Muscle of arm (tissue), 14 donors: ENCODE measurements at places on chromosomes 4 and X.
A peak's percentile ranks its signal among the peaks of the same experiment; 100 is the strongest.

GRCh38 chrX:118528071-118528737 lies 32.6 kb downstream of the DOCK11 start:
- no peak for DNase-seq

- DNase-seq, result no peak
These were observed 10.5 kb downstream of the ARL13A start for GRCh38 chrX:100979881-100980607.

- DNase-seq, result no peak
These were observed 73.9 kb downstream of the FAT4 start for GRCh38 chr4:125388613-125389012.

GRCh38 chrX:96883608-96884007 lies at the start of gene RPA4:
TSS of gene RPA4 (plus strand) at chrX:96883908. CDS start at chrX:96884311, 403 bp downstream.
- DNase-seq, result no peak

DNA sequence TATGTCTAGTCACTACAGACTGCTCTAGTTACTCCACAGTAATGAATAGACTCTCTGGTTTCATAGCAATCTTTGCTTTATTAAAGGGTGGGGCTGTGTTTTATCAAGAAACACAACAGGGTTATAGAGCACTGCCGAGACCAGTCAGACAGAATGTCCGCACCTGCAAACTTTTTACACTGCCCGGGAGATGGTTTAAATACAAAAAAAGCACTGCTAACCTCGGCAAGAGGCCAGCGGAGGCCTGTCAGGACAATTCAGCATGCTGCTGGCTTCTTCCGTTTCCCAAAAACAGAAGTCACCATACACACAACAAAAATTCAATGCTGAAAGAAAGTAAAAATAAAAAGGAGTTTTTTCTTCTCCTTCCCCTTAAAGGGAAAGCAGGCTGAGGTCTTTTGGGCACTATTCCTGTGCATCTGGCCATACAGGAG lies 67.4 kb downstream of the IRF2 start:
- DNase-seq, result peak; percentile 62

DNA sequence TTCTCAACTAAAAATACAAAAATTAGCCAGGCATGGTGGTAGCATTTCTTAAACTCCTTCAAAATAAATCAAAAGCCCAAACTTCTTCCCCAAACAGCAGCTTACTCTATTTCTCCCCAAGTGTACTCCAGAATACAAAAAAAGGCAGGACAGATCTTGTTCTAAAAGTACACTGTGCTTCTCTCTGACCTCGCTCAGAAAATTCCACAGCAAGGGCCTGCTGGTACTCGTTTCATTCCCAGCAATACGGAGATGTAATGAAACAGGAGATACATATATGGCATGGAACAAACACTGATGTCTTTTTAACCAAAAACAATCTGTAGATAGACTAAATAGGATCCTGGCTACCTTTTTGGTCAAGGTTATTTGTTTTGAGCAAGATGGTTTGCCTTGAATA lies 25.2 kb downstream of the MAP7D2 start:
- DNase-seq, result no peak

- no peak for DNase-seq
These were observed 1166.3 kb upstream of the PCDH7 start for GRCh38 chr4:29553846-29554245.

- DNase-seq, result peak; percentile 25
These were observed 1.3 kb upstream of the TET2 start for GRCh38 chr4:105145156-105145902.

- no peak for DNase-seq
These were observed 51.3 kb upstream of the FRMPD3 start for GRCh38 chrX:107398115-107398514.

DNA sequence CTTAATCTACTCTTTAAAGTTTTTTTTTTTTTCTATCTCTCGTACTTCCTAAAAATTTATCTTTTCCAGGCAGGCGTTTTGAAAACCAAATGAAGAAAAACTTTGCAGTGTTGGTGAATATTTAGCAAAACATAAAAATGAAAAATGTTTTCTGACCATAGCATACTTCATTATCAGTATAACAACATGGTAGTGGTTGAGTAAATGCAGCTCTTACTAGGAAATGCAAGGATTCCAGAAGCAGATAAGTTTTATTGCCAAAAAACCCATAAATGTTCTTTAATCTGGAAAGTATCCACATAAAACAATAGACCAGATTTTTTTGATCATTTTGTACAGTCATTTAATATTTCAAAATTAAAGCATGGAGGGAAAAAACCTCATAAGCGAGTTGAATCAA lies 136.9 kb upstream of the GUCY1A1 start:
- DNase-seq, result no peak

DNA sequence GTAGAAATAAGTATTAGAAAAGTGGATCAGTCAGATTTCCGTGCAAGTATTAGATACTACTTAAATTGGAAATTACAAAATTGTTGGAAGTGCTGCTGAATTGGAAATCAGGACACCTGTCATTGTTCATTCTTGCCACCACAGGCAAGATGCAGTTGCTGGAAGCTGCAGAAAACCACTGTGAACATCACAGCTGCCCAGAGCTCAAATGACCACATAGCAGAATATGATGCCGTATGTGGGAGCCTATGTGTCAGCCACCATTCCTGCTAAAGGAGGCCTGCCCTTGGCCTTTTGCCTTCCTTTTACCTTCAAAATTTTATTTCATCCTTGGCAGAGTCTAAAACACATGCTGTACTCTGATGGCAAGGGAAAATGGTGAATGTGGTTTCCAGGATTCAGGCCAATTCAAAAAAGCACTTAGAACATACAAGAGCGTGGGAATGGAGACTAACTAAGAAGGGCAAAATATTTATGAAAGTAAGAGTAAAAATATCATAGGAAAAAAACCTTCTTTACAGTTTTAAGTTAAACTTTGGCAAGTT lies 1005.5 kb upstream of the GRID2 start:
- no peak for DNase-seq

GRCh38 chrX:73215246-73215645 lies 595 bp upstream of the NAP1L2 start:
- DNase-seq, result no peak

DNA sequence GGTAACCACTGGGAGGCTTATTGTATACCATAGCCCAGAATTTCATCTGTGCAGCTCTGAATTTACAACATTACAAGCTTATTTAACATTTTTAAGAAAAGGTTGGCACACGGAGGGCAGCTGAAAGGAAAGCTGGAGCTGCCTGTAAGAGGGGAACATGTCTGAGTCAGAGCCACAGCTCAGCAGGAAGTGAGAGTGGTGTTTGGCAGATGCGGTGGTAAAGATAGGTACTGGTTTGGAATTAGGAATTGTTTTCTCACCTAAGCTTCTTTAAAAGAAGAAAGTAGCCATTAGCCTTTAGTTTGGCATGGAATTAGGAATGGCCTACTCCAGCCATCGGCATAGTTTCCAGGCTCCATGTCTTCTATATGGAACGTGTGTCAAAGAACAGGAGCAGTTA lies 172.5 kb upstream of the ANXA3 start:
- no peak for DNase-seq

- DNase-seq, result no peak
These were observed 33.0 kb downstream of the SNCA start for GRCh38 chr4:89803915-89804314.

DNA sequence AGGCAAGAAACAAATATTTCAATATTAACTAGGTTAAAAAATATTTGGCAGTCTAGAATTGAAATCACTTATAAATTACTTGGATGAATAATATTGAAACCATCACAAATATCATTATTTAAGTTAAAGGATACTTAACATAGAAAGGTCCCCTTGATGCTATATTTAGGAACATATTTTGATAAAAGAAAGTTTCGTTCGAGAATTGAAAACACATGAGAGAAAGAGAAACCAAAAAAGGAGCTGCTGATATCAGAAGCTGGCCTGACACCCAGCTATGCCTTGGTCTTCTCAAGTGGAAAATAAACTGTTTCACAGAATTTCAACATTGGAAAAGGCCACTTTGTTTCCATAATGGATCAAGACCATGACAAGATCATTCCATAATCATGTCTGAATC lies 762.4 kb downstream of the DMD start:
- no peak for DNase-seq

- no peak for DNase-seq
These were observed 30.7 kb downstream of the MSN start for GRCh38 chrX:65697915-65698796.

DNA sequence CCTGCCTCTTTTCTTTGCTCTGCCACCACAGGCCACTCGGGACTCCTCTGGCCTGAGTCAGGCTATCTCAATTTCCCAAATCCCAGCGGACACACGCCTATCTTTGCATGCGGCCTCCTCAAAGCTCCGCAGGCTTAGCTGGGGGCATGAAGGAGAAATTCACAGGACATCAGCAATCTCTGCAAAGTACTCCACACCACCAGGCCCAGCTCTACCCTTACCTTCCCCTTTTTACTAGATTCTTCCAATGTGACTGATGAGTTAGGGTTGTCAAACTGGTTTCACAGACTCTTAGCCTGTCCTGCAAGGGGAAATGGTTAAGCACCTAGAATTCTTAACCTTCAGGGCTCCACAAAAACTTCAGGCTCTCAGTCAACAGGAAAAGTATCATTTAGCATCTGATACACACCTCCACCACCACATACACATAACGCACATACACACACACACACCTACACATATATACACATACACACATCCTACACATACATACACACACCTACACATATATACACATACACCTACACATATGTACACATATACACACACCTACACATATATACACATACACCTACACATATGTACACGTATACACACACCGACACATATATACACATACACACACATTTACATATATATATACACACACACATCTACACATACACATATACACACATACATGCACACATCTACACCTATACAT lies 349.1 kb downstream of the ANK2 start:
- no peak for DNase-seq

DNA sequence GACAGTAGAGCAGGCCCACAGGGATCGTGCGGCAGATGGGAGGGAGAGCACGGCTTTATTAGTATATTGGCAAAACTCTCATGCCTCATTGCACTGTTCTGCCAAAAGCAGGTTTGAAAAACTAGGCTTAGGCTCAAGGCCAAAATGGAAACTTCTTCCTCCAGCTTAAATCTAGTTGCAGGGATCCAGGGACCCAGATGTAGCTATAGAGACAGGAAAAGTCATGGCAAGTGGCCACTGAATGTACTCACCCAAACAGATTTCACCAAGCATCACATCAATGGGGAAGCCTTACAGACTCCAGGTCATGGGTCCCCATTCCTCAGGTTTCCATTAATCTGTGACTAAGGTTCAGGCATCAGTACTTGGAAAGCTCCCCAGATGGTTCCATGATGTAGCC lies 149.2 kb downstream of the STK32B start:
- peak; percentile 36 for DNase-seq

DNA sequence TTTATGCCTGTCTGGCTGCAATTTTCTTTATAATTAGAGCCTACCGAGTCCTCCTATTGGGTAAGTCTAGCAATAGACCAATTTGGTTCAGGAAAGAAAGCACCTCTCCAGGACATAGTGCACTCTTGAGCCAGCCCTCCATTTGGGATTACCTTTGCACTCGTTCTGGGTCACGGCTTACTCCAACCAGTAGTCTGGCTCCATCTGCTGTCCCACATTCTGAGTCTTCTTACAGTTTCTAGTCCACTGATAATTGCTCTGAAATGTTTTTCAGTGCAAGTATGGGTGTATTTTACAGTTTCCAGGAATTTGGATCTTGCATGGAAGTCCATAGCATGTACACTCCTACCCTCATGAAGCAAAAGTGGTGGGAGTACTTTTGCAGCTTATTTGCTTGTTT lies 34.8 kb upstream of the USP51 start:
- DNase-seq, result no peak

DNA sequence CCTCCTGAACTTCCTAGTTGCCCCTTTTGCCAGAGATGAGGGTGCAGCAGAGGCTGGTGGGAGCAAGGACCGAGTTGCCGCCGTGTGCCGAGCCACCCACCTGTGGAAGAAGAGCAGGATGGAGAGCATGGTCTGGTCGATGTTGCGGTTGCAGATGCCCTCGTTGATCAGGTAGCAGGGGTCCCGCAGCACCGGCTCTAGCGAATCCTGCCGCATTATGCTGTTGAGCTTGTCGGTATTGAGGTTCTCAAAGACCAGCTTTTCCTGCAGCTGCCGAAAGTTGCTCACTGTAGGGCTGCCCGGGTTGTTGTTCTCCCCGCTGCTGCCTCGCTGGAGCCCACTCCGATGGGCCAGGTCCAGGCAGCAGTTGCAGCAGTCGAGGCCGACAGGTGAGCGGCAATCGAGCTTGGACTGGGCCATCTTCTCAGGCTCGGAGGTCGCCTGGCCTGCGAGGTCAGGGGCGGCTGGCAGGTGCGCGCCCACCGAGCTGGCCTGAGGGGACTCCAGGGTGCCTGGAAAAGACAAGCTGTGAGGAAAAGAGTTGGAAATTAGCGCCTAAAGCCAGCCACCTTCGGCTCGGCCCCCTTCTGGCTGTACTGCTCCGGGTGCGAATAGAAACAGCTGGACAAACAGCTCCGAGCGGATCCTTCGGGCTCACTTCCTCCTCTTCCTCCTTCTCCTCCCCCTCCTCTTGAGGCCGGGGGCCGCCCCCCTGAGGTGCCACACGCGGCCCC lies 420 bp downstream of the TSC22D3 start:
- no peak for DNase-seq

DNA sequence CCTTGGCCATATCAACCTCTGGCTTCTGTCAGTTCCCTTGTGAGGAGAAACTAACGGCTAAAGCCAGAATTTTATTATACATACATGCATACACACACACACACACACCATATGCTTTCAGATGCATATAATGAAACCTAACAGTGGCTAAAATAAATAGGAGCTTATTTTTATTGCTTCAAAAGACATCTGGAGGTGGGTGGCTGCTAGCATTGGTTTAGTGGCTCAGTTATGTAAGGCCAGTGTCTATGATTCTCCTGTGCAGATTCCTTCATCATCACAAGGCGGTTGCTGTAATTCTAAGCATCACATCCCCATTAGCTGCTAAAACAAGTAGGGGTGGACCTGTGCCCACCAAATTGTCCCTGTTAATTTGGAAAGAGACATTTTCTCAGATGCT lies 110.8 kb downstream of the MAPK10 start:
- no peak for DNase-seq

DNA sequence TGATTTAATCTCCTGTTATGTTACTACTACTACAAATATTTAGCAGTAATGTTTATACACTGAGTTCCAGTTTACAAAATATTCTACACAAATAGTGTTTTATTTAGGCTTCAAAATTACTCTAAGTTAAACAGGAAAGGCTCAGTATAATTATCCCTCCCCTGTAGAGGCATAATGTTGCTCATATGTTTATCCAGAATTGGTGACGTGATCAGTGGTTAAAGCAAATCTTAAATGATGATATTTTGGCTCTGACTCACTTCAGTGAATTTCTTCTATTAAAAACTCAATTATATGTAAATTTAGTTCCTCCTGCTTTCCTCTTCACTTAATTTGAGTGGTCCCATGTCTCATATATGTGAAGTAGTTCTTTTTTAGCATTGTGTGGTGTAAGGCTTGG lies 438.5 kb downstream of the ADGRL3 start:
- DNase-seq, result no peak
